ENCODE measurements at places on chromosomes 3 and 15.

GRCh38 chr15:66294157-66294931 is 976 bp downstream of the DIS3L start:
- no peak for DNase-seq

GRCh38 chr3:105527949-105528348 is 161.2 kb downstream of the ALCAM start:
- no peak for DNase-seq

GRCh38 chr3:95148107-95148506 is 1085.2 kb downstream of the NSUN3 start:
- DNase-seq: no peak

- no peak for DNase-seq
Measured at GRCh38 chr15:84889991-84890669, 5.7 kb downstream of the SLC28A1 start.

GRCh38 chr3:43289841-43290470 is 3.6 kb downstream of the SNRK start:
- no peak for DNase-seq

- DNase-seq: no peak
Measured at GRCh38 chr3:154023148-154023547, 98.0 kb upstream of the ARHGEF26 start.

- no peak for DNase-seq
Measured at GRCh38 chr15:38860253-38860652, 295.6 kb upstream of the RASGRP1 start.

DNA sequence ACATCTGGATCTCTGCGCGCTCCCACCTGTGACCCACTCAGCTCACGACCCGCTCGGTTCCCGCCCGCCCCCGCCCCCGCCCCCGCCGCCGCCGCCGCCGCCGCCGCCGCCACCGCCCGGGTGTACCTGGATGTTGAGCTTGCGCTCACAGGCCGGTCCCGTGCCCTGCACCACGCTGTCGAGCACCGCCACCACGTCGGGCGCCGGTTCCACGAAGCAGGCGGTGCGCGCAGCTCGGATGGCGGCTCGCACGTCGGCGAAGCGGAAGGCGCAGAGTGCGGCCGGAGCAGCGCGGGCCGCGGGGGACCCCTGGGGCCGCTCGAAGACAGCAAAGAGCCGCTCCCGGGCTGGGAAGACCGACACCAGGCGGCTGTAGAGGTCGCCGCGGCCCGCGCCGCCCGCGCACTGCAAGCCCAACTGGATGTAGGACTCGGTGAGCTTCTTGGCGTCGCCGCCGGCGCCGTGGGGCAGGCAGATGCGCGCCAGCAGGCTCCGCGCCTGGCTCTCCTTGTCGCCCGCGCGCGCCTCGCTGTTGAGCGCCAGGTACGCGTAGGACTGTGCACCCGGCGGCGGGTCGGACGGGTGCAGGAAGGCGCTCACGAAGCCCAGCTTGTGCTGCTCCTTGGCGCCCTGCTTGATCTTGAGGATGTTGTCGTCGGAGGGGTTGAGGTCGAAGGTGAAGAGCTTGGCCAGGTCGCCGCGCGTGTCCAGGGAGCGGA is 1.1 kb downstream of the PLXND1 start:
- no peak for DNase-seq

DNA sequence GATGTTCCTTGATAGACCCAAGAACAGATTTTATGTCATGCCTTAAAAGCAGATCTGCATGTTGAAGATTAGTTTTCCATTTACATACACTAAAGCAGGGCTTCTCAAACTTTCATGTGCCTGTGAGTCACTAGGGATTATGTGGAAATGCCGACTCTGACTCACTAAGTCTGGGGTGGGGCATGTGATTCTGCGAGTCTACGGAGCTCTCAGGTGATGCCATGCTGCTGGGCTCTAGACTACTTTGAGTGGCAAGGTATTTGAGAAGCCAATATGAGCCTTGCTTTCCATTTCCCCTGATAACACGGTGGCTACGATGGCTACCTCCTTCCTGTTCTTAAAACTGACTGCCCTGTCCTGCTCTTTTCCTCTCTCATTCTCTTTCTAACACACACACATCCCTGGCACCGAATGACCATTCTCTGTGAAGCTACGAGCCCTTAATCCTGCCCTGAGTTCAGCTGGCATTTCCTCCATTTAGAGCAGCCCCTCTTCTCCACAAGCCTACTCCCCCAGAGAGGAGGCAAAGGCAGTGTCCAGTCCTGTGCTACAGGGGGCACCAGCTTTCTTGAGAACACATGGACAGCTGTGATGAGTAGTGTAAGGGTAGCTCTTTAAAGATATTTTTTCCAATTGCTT is 39.7 kb upstream of the PYGO1 start:
- DNase-seq: no peak

DNA sequence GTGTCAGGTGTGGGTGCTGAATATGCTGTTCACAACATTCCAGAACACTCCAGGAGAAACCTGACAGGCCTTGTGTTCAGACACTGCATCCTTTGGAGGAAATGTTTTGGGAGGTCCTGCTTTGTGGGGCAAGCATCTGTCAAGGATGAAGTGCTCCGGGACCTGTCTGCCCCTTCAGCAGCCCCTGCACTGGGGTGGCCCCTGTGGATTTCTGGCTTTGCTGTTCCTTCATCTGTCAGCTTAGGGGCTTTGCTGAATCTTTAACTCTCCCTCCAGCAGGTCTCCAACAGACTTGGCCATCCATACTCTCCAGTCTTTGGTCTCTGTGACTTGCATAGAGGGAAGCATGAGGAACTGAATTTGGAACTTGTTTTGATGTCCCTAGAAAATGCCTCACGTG is 3.1 kb downstream of the PRR23E start:
- DNase-seq: no peak

DNA sequence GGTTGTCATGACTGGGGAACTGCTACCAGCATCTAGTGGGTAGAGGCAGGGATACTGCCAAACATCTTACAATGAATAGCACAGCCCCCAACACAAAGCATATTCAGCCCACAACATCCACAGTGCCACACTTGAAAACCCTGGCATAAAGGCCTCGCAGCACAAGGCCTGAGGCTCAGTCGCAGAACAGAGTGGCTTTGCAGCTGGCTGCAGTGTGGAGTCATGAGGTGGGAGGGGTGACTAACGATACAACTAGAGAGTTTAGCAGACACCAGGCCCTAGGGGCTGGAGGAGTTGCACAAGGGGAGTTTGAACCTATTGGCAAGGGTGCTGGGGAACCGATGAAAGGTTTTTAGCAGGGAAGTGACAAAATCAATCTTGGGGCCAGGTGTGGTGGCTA is 32.1 kb downstream of the GRK7 start:
- DNase-seq: no peak

DNA sequence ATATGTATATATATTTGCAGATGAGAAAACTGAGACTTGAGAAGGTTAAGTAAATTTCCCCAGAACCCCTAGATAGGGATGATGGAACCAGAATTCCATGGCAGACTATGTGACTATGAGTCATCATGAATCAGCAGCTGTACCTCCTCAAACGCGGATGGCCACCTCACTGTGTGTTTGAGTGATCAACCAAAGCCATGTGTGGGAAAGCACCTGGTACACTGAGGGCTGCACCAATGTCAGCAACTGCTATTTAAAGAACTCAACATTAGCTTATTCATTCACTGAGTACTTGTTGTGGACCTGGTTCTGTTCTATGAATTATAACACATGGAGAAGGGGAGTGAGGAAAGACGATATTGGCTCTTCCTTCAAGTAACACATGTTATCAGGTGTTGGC is 377.0 kb downstream of the GAP43 start:
- DNase-seq: no peak

- DNase-seq: no peak
Measured at GRCh38 chr3:85603378-85603777, 644.6 kb downstream of the CADM2 start.

DNA sequence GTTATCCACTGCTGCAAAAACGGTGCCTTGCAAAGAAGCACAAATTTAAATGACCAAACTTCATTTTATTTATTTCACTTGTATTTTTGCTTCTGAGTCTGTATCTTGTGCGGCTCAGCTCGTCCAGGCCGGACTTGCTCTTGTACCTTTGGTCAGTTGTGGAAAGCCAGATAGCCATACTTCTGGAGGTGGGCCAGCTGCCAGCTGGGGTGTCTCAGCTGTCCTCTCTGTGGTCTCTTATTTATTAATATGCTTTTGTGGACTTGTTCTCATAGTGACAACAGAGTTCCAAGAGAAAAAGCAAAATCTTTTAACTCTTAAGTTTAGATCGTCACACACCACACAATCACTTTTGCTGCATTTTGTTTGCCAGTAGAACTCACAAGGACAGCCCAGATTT is 87.7 kb downstream of the IL1RAP start:
- no peak for DNase-seq

GRCh38 chr3:21447476-21448151 is 303.4 kb downstream of the ZNF385D start:
- no peak for DNase-seq

DNA sequence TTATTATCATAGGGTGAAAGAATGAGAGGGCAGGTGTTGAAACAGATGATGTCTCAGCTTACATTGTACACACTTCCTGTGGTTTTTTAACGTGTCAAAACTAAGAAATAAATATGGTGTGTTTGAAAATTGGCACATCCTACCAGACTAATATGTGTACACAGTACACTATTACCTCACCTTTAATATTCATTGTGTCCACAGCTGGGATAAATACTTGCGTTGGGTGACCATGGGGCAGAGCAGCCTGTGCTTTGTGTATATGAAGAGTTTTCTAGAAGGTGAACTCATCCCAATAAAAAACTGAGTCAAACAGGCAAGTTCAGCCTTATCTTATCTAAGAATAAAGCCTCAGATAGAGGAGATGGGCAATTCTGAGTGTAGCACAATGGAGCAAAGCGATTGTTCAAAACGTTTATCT is 17.3 kb downstream of the SUCNR1 start:
- DNase-seq: no peak

GRCh38 chr3:161051856-161052255 is 53.3 kb downstream of the B3GALNT1 start:
- DNase-seq: no peak
